ENCODE measurements at places on chromosomes 5 and 9.

DNA sequence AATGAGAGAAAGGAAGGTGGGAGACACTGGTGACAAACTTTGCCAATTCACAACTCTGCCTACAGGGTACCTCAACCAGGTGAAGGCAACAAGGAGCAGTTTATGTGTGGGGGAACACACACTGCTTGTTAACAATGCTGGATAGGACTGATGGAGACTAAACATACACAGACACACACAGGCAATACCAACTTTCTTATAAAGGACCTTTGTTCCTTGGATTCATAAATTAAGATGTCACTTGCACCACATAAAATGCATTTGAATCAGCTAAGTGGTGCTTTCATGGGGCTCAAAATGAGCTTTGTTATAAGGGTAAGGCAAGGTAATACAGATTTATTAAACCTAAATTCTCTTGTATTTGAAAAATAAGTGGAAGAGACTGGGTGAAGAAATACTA lies 4.0 kb downstream of the TSTD2 start:
- no peak for DNase-seq

DNA sequence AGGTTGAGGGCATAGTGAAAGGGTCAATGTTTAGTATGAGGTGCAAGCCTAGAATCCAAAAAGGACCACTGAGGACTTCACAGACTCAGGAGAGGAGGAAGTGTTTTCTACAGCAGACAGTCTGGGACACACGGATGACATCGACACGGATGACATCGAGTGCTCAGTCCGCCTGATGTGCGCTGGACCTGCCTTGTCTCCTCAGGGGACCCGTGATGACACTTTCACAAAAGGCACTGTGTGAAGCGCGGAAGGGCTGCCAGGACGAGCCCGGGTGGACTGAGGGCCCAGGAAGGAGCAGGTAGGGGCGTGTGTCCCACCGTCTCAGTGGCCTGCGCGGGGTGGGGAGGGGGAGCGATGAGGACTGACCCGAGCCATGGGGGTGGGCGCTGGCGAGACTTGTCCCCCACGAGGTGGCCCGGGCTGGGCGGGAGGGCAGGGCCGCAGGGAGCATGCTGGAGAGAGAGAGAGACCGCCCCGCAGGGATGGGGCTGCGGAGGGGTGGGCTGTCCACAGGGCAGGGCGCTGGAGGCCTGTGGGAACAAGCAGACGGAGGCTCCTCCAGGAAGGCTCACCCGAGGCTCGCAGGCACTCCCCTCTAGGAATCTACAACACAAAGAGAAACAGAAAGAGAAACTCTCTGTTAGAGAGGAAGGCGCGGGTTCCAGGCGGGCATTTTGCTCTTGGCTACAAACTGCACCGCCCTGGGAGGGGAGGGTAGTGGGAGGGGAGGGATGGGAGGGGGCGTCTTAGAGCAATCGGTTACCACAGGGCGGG lies 54.9 kb downstream of the USP20 start:
- no peak for DNase-seq

DNA sequence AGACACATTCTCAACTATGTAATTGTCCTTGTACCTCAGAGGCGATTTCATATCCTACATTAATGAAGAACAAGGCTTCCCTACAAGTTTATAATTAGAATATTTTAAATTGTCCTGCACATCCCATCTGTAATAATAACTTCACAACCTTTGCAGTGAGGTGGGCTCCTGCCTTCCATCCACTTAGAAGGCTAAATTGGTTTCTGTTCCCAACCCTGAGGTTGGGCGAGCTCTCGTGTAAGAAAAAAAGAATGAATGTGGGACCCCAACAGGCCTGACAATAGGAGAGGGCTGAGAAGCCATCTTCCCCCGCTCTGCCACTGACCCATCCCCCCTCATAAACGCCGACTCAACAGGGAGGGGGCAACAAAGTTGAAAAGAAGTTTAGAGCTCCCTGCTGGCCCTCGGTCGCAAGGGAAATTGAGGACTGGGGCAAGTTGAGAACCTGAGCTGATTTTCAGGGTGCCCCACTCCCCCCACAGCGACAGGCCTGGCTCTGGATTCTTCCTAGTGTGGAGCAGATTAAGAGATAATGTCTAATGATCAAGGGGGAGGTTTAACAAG lies 9.4 kb downstream of the BARHL1 start:
- no peak for DNase-seq

DNA sequence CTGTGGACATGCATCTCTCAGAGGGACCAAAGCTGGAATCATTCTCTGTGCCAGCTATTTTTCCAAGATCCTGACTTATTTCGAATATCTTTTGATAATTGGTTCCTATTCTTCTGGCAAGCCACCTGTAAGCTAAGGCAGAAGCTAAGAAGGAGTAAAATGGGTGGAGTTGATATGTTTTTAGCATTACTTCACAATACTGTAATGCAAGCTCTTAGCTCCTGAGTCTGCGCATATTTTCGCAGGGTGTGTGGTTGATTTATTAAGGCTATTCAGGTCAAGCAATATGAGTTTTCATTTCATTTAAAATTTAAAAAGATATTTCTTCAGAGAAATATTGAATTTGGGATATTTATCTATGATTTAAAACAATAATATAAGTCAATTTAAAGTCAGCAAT lies 158.5 kb upstream of the ADAMTS16 start:
- DNase-seq: no peak

DNA sequence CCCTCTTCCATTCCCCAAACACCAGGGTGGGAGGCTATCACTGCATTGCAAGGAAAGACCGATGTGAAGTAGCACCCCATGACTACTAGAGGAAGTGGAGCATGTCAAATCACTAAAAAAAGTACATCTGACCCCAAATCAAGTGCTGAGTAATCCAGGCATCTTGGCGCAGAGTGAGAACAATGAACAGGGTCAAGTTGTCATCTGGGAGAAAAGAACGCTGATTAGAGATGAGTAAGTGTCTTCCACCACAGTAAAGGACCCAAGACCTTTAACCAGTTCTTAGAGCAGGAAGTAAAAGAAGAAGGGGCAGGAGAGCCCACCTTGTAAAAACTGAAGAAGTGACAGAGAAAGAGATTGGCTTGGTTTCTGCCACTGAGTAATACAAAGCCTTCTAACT lies 75.0 kb upstream of the RAD23B start:
- DNase-seq: no peak
